GM04503 (cell line): ENCODE measurements at places on chromosomes 3 and 15.

DNA sequence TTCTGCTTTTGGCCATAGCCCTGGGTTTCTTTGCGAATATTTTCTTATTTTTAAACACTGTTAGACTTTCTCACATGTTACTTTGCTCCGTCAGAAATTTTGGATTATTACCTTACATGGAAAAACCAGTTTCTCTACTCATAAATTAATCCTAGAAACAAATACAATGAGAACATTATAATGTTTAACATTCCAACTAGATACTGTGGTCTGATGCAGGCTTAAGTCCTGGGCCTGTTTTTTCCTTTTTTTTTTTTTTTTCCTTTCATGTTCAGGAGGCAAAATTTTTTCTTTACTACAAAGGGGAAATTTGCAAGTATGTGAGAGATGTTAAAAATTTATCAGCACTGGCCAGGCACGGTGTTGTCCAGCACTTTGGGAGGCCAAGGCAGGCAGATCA is 28.9 kb downstream of the POPDC2 start:
- no peak for DNase-seq

DNA sequence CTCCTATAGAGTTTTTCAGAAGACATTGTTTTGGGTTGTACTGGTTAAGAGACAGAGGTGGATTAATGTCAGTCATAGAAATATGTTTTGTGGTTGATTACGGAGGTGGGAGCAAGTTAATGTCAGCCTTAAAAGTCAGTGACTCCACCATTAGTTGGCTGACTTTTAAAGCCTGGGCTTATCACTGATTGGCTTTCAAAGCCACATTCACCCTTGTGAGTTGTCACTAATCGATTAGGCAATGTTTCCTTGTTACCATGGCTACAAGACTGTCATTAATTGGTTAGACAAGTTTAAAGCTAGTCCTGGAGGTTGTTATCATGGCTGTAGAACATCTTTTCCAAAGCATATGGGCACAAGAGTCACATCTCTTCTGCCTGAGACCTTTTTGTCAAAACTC is 73.0 kb downstream of the NEO1 start:
- DNase-seq: no peak

DNA sequence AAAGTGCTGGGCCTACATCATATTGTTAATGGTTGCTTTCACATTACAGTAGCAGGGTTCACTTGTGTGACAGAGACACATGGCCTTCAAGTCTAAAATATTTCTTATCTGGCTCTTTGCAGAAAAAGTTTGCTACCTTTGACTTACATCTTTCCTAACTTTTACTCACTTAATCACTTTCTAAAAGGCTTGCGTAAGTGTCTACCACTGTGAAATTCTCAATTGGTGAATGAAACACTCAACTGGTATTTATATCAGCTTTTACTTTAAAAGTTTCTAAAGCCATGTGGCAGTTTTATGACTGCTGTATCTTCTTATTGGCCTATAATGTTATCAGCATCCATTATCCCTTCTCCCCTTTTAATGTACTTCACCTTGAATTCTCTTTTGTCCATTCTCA is 554.5 kb downstream of the ZIC1 start:
- DNase-seq: no peak

- DNase-seq: no peak
Measured at GRCh38 chr3:197749315-197749600, 425 bp upstream of the FYTTD1 start.

GRCh38 chr3:129534428-129535027 is 6.1 kb downstream of the RHO start:
- no peak for DNase-seq

DNA sequence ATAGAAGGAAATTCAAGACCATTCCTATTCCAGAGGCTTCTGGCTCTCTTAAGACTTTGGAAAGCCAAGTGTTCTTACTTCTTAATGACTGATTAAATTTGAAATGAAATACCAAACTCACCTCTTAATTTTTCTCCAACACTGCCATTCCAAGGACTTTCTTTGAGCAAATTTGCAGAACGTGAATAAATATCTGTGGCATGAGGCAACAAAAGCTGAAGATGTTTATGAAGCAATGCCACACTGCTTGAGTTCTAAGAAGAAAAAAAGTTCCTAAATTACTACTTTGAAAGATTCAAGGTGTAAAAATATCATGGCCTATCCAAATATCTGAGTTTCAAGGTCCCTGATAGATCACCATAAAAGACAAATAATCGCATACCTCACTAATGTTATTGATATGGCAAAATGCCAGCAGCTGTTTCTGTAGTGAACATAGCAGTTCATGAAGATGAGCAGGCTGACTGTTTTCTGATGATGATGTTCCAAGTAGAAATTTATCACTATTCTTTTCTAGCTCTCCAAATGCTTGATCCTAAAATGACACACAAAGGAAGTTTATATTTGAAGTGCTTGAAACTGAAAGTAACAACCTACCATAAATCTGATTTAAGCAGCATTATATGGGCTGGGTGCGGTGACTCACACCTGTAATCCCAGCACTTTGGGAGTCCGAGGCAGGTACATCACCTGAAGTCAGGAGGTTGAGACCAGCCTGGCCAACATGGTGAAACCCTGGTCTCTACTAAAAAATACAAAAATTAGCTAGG is 104.4 kb downstream of the HERC1 start:
- no peak for DNase-seq

DNA sequence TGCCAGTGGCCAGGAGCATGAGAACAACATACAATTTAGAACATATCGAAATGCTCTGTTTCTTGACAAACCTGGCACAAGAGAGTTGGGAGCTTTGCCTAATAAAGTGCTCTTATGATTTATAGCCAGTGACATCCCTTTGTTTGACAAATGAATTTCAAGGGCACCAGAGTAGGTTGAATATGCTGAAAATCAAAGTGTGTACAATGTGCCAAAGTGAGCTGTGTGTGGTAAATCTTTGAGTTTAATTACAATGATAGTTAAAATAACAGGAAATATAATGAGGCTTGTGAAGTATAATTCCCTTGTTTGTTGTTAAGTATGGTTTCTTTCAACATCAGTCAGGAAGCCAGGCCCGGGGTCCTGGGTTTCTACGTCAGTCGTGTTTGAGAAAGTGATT is 211.9 kb downstream of the EBLN2 start:
- no peak for DNase-seq

DNA sequence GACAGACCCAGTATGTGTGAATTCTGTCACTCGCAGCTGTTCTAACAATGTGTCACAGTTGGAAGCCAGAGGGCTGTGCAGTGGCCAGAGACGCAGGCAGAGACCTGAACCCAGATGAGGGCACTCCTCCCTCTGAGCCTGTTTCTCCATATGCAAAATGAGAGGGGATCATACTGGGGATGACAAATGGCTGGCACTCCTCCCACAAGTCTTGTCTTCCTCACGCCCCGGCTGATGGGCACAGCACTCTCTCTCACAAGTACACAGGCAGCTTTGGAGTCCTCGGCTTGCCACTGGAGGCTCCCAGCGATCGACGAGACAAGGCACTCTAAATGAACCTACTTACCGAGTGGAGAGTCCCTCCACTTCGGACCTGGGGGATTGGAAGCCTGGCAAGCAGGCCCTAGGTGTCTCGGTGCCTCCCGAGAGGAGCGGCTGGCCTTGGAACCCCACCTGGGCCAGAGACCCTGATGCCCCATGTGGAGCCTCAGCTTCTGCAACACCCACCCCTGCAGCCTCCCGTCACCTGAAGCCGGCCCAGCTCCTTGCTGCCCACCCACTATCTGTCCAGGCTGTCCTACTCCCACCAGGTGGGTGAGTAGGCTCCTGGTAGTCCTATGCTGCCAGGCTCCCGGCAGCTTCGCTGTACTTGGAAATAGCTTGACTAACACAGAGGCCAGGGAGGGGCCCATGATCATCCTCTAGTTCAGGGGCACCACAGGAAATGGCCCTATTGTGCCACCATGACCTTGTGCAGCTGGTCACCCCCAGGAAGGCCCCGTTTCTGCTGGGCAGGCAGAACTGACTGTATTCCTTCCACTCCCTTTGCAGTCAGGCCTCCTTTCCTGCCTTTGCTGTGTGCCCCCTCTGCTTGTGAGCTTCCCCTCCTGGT is 65.0 kb upstream of the IQSEC1 start:
- no peak for DNase-seq

DNA sequence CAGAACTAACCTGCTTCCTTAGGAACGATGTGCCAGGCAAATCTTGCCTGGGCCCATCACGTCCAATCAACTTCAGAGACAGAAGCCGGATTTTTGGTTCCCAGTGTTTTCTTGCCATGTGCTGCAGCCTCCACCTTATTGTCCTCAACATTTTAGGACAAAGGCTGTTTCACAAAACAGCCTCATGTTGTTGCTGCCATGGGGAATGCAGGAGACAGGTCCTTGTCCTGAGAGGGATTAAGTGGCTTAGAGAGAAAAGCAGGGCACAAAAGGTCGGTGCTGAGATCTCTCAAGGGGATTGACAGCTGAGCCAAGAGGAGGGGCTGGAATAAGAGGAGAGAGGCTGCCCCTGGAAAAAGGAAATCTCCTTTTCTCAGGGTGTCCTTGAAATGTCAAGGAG is 11.3 kb upstream of the NMNAT3 start:
- no peak for DNase-seq

DNA sequence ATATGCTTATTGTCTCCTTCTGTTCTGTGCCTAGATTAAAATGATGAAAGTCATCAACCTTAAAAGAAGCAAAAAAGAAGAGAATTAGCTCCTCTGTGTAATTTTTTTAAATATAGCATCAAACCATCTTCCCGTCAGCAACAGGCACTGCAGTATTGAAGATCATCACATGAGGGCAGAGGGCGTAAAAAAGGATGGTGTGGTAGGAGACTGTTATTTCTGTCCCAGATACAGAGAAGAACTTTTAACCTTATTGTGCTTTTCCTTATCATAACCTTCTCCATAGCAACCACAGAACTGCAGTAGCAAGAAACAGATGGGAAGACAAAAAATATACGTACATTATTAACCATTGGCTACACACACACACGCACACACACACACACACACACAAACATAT is 88.8 kb downstream of the IGSF11 start:
- no peak for DNase-seq

DNA sequence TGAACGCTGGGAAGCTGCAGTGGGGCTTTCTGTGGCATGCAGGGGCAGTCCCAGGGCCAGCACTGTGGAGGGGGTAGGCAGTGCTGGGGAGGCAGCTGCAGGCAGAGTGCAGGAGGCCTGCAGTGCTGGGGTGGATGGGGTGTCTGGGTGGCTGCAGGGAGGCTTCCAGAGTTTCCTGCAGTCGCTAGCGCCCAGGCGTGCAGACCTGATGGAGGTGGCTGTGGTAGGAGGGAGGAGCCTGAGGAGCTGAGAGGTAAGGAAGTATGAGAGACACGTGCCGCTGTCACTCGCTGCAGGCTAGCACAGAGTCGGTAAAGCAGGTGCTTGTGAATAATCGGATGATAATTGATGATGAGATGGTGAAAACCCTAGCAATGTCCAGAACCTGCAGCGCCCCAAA is 16.3 kb downstream of the SYNM start:
- DNase-seq: no peak

DNA sequence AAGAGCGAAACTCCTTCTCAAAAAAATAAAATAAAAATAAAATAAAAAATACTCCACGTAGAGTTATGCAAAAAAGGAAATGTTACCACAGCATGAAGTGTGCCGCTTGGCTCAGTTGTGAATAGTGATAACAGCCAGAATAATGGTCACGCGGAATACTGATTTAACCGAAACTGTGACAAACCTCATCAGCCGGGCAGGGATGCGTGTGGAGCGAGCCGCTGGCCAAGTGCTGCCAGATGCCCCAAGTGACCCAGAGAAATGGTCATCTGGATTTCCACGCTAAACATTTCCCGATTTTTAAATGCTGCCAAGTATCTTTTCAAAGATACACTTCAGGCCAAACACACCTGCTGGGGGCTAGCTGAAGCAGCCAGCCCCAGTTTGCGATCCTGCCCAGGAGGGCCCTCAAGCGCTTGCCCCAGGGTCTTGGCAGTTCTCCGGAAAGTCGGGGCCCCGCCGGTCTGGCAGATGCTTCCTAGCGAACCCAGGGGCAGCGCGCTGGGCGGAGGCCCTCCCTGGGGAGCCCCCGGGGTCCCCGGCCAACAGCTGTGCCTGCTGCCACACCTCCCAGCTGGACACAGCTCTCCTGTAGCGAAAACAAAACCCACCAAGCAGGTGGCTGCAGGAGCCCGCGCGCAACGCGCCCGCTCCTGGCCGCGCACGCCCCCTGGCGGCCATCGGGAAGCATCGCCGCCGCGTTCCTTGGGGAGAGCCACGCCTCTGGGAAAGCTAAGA is 35.1 kb downstream of the CMTM6 start:
- DNase-seq: no peak

DNA sequence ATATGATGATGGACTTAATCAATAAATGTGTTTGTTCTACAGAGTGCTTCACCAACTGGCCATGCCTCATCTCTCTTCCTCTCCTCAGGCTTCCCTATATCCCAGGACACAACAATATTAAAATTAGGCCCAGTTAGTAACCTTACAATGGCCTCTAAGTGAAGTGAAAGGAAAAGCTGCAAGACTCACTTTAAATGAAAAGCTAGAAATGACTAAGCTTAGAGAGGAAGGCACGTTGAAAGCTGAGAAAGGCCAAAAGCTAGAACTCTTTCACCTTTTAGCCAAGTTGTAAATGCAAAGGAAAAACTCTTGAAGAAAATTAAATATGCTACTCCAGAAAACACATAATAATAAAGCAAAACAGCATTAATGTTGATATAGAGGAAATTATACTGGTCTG is 1010.3 kb downstream of the NAALADL2 start:
- DNase-seq: no peak

GRCh38 chr3:82496890-82497560 is 735.6 kb upstream of the GBE1 start:
- DNase-seq: no peak

DNA sequence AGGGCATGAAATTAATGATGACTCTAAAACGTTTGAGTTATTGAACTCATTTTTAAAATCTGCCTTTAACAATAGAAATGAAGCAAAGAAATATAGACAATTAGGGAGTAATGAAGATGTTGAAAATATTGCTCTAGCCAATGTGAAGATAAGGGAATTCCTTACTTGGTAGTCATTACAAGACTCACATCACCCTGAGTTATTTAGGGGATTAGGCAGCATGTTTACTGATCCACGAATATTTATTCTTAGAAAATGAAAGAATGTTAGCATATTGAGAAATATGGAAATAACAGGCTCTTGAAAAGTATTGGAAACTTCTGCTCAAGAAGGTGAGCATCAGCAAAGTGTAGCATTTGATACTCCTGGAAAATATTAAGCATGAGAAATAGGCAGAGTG is 398.1 kb upstream of the ARPP21 start:
- no peak for DNase-seq

GRCh38 chr15:36347272-36347858 is 232.1 kb upstream of the CDIN1 start:
- DNase-seq: no peak

DNA sequence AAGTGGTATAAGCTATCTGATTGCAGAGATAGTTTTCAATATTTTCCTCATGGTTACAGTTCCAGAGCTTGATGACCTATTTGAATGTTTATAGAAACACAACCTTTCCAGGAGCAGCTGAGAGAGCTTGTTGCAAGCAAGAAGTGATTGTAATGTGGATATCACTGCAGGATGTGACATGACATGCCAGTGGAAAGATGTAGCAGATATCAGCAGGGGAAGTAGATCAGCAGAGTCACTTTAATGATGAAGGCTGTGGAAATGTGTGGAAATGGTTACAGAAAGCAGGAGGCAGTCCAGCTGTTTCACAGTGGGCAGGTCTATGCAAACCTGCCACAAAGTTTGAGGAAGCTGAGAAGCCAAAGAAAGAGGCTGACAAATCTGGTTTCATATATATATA is 21.0 kb downstream of the TMEM158 start:
- no peak for DNase-seq
